ENCODE measurements at places on chromosomes 3 and 15. TPM values are rescaled to one million over a fixed set of nuclear protein-coding genes. Genes with fewer than 3 reads are reported as not detected.

CHRNB4 gene
- total RNA-seq, result not detected

CLDN11 gene
- total RNA-seq, result 264 TPM

EFHB gene
- 0.11 TPM for total RNA-seq

ENTPD3 gene
- not detected for total RNA-seq

IQCF5 gene
- not detected for total RNA-seq

GOLGA6L24 gene
- total RNA-seq, result not detected

PTPRG gene
- 27.9 TPM for total RNA-seq

GPR149 gene
- total RNA-seq, result not detected

ADIPOQ gene
- not detected for total RNA-seq

AGBL1 gene
- not detected for total RNA-seq

DAZL gene
- not detected for total RNA-seq

RHOA gene
- total RNA-seq, result 637 TPM

FBLN2 gene
- 18.0 TPM for total RNA-seq

CCNB2 gene
- total RNA-seq, result 21.4 TPM

ARGFX gene
- total RNA-seq, result not detected

CERS3 gene
- total RNA-seq, result not detected

CAND2 gene
- 6.4 TPM for total RNA-seq

VGLL3 gene
- 11.2 TPM for total RNA-seq

MON1A gene
- total RNA-seq, result 14.3 TPM

MITF gene
- total RNA-seq, result 23.7 TPM

ATP1B3 gene
- 52.6 TPM for total RNA-seq

ATP11B gene
- total RNA-seq, result 74.8 TPM

TRIM59 gene
- 30.2 TPM for total RNA-seq

IVD gene
- total RNA-seq, result 46.3 TPM

C15orf39 gene
- 2.1 TPM for total RNA-seq

CIDEC gene
- total RNA-seq, result not detected

ERICH6 gene
- not detected for total RNA-seq

TTLL13 gene
- total RNA-seq, result not detected

GOLGA8G gene
- not detected for total RNA-seq

FBXL22 gene
- 0.22 TPM for total RNA-seq

HTR3E gene
- not detected for total RNA-seq

C3orf20 gene
- total RNA-seq, result not detected

PRSS50 gene
- 0.12 TPM for total RNA-seq

SNRPA1 gene
- 36.4 TPM for total RNA-seq

FRG2C gene
- total RNA-seq, result not detected

ALS2CL gene
- total RNA-seq, result 1.4 TPM

LRRC2 gene
- total RNA-seq, result 7.4 TPM

PROK2 gene
- total RNA-seq, result not detected

CLDN1 gene
- 0.55 TPM for total RNA-seq

ITPKA gene
- 18.1 TPM for total RNA-seq
